ENCODE measurements at places on chromosomes 6 and 20. TPM values are rescaled to one million over a fixed set of nuclear protein-coding genes. Genes with fewer than 3 reads are reported as not detected.

PRR18 gene
- under 0.01 TPM for total RNA-seq

PGC gene
- total RNA-seq, result under 0.01 TPM

DNA sequence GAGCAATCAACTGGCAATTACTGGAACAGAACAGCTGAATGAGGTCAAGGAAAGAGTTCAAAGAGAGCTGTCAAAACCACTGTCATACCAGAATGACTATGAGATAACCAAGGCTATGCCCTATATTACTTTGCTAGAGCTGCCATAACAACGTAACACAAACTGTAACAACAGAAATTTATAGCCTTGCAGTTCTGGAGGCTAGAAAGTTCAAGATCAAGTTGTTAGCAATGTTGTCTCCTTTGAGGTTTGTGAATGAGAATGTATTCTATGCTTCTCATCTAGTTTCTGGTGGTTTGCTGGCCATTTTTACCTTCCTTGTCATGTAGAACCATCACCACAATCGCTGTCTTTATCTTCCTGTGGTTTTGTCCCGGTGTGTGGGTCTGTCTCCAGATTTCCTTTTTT is 1323.0 kb upstream of the GJE1 start:
- DNase-seq, result no peak

DNA sequence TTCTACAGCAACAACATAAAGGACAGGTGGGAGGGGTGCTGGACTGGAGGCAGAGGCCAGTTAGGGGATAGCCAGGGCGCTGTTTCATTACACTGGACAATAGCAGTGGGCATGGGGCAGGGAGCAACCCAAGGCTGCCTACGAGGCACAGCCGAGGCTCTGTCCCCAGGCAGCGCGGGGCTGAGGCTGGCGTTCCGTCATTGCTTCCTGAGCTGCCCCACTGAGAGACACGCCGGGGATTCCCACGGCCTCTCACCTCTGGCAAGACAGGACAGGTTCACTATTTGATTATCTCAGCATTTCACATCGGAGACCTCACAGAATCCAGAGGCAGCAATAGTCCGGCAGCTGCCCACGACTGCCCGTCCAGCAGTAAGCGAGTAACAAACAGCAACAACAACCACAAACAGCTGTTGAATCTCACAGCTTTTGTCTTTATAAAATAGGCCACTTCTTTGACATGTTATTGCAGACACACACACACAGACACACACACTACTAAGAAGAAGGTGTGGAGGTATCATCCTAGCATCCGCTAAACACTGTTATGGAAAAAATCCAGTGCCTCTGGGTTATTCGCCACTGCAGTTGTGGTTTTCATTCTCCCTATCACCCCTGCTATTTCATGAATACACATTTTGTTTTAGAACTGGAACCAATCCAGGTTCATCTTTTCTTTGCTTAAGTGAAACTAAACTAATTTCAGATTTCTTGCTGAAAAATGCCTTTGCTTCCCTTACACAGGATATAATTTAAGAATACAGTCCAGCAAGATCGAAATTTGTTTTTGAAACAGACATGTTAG is 19.5 kb downstream of the KIF25 start:
- DNase-seq, result no peak

WFDC12 gene
- total RNA-seq, result not detected

- DNase-seq, result no peak
Measured at GRCh38 chr20:39698752-39699151, 736.6 kb downstream of the DHX35 start.

GRM1 gene
- 14.3 TPM for total RNA-seq

TCP11 gene
- total RNA-seq, result 0.41 TPM

DNA sequence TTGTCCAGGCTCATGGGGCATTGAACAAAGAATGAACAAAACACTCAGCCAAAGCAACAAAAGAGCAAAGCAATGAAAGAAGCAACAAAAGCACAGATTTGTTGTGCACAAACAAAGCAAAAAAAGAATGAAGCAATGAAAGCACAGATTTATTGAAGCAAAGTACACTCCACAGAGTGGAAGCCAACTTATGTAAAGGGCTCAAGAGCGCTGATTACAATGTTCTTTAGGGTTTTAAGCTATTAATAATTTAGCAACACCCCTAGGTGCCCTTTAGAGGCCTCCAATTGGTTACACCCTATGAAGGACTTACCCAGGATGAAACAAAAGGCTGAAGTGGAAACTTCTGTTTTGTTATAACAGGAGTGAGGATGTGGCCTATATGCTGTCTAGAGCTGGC is 179.2 kb upstream of the PROKR2 start:
- DNase-seq, result no peak

GRCh38 chr6:160135907-160136655 is 14.5 kb downstream of the SLC22A1 start:
- no peak for DNase-seq

PLCG1 gene
- total RNA-seq, result 91.3 TPM

GRCh38 chr20:50308513-50309279 is 118.1 kb downstream of the CEBPB start:
- peak; percentile 67 for DNase-seq

OTOR gene
- total RNA-seq, result 0.82 TPM

DNA sequence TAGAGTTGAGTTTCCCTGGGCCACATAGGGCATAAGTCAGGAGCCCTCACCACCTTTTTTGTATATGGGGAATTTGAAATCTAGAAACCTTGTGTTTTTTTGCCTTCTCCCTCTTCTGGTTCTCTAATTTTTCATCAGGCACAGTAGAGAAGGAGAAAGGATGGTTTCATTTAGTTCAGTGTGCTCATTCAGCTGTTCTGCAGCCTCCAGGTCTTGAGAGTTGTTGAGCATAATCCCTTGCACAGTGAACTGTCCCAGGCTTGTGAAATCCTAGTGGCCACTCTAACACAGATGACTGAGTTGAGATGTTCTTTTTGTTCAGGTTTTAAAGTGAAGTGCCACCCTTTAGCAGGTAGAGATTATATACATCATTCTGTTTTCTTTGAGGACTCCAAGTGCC is 183.5 kb downstream of the CDKAL1 start:
- DNase-seq, result no peak

DNA sequence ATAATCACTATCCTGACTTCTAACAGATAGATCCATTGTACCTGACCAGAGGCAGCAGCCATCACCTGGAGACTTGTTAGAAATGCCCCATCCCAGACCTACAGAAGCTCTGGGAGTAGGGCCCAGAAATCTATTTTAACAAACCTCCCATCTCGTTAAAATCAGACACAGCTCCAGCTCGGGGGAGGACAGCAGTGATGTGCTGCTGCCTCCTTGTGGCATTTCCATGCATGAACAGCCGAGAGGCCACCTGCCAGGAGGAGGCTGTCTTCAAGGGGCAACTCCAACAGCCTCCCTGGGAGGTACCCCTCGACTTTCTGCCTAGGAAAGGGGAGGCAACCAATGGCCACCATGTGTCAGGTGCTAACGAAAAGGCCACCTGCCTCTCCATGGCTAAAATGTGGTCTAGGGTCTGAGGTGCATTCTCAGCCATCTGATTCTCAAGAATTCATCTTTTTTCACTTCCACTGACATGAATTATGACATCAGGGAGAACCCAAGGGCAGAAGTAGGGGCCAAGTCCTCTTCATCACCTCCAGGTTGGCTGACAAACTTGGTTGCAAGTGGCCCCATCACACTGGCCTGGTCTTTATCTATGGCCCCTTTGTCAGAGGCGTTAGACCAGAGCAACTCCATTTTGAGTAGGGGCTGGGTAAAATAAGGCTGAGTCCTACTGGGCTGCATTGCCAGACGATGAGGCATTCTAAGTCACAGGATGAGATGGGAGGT is 12.2 kb upstream of the KCNK15 start:
- DNase-seq, result peak; percentile 64

GRCh38 chr20:59376109-59376841 is 75.9 kb downstream of the EDN3 start:
- no peak for DNase-seq

DNA sequence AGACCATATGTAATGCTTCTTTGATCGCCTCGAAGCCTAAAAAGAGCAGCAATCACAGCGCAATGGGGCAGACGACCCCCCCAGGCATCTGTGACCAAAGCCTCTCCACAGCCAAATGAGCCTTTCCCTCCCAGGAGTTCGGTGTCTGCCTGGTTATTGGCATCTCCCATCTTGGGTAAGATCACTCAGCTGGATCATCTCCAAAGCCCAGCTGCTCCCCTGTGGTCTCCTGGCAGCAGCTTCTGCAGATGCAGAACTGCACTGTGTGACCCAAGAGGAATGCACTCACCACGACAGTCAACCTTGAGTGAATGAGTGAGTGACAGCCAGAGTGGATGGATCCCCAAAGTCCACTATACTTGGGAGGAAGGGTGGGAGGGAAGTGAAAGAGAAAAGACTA is 44.8 kb upstream of the IYD start:
- no peak for DNase-seq

- no peak for DNase-seq
Measured at GRCh38 chr20:19992996-19993908, 23.9 kb upstream of the NAA20 start.
